Urothelium cell line (cell line): ENCODE measurements at places on chromosomes 4 and X.

GRCh38 chr4:86452924-86453531 is 93.2 kb upstream of the MAPK10 start:
- DNase-seq: no peak

DNA sequence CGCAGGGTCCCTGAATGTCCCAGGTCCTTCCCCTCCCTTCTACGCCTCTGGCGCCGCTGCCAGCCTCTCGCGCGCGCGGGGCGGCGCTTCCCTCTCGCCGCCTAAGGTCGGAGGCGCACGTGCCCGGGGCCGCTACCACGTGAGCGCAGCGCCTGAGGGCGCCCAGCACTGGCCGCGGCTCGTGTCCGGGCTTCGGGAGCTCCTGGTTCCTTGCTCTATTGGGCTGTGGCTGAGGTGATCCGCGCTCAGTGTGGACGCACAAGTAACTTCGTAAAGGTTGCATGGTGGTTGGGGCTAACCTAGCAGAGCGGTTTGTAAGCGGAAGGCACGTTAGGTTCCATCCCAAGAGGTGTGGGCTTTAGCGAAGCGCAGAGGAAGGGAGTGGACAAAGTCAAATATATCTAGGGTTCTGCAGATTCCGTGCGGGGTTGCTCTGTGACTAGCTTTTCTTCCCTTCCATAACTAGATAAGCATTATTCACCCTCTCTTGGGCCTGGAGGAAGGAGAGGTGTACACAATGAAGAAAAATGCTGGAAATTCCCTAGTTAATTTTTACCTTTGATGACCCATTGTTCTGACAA is 1.8 kb downstream of the TLL1 start:
- no peak for DNase-seq

DNA sequence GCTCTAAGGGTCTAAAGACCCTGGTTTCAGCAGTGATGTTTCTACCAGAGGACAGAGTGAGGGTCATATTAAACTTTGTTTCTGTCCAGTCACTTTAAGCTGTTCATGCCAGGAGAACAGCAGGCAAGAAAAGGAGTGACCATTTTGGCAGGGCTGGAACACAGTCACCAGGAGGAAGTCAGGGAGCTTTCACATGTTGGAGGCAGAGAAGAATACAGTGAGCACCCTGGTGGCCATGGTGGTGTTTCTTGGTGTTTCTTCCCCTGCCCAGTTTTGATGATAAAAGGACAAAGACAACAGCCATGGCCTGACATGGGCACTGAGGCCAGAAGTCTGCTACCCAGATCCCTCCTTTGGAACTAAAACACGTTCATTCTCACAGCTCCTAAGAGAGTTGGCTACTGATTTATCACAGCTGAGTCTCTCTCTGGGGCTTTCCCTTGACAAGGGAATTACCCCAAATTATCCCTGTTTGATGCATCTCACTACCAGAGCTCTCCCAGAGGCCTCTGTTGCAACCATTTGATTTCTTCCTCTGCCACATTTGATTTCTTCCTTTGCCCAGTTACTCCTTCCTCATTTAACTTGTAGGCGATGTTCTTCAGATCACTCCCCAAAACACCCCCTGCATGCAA is 106.4 kb upstream of the NWD2 start:
- DNase-seq: no peak

GRCh38 chr4:94976371-94977011 is 218.7 kb downstream of the BMPR1B start:
- DNase-seq: peak; percentile 33

DNA sequence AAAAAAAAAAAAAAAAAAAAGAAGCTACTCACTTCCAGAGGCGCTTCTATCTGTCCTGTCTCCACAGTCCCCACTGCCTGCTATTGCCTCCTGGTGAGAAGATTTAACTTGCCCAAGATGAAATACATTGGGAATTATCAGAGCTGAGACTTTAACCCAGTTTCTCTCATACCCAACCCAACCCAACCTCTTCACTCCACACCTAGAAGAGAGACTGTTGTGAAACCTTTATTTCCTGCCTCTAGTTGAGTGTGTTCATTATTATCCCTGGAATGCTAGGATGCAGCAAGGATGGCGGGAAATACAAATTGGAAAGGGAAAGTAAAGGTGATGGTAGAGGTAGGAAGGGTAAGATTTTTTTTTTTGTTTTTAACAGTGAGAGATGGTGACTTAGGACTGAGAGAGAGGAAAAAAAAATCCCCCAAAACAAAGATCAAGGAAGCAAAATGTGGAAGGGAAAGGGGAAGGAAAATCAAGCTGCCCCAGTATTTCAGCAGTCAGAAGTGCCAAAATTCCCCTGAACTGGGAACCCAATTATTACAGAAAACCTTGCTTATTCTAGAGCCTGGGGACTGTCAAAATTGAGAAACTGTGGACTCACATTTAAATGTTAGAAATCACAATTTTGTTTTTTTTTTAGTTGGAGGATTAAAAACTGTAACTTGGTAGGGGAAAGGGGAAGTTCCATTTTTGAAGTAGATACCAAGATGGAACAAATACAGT is 253.0 kb downstream of the PTTG2 start:
- no peak for DNase-seq

DNA sequence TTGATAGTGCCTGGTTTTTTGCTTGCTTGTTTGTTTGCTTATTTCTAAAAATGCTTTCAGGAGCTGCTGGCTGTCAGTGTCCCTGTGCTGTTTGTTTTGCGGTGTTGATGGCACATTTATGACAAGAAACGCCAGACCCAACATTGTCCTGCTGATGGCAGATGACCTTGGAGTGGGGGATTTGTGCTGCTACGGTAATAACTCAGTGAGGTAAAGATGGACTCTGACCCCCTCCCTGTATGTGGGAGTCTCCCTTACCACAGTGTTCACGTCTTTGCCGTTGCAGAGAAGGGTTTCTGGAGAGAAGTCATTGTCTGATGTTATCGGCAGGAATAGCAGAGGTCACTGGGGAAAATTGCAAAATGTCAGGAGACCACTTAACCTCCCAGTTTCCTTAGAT is at the start of gene ARSH:
Gene ARSH (plus strand): TSS at position 52 of the 400 bp plus-strand sequence. CDS start 67 bp downstream, at position 119.
- no peak for DNase-seq

- DNase-seq: peak; percentile 6
Measured at GRCh38 chrX:30713061-30713525, 59.9 kb downstream of the GK start.

GRCh38 chr4:174152717-174153466 is 130.6 kb downstream of the FBXO8 start:
- no peak for DNase-seq

- DNase-seq: no peak
Measured at GRCh38 chrX:110665223-110666002, 130.2 kb downstream of the CHRDL1 start.

DNA sequence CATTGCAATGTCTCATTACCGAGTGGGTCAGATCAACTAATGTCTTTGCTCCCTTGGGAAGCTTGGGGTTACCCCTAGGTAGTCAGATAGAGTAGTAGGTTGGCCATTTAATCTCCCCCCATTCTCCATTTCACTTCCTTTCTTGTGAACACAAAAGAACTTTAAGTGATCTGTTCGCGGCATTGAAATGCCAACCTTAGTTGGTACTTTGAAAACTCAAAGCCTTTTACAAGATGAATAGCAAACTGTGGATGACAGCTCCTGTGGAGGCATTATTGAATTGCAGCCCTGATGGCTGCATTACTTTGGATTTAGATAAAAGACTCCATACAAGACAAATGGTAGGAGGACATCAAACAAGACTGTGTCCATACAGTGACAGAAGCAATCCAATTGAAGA is 469.1 kb downstream of the GBA3 start:
- DNase-seq: no peak

- DNase-seq: no peak
Measured at GRCh38 chrX:48997455-48997854, 4.6 kb downstream of the GRIPAP1 start.

DNA sequence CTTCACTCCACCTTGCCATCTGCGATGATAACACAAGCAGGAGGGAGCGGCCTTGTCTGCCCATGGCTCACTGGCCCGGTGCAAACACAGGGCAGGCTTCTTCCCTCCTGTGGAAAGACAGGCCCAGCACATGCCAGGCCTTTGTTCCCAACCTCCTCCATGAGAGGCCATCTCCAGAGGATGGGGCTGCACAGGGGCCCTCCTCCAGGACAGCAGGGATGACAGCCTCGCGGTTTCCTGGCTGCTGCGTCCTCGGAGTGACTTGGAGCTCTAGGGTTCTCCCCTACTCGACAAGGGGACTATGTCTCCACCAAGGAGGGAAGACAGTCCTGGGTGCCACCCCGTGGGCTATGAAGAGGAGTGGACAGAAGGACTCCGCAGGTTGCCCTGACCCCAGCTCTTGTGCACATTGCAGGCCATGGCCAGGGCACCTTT is 21.8 kb downstream of the RNF212 start:
- DNase-seq: no peak

- no peak for DNase-seq
Measured at GRCh38 chrX:119121341-119121740, 6.3 kb downstream of the KIAA1210 start.

GRCh38 chr4:56307423-56307822 is 79.9 kb downstream of the AASDH start:
- DNase-seq: no peak

DNA sequence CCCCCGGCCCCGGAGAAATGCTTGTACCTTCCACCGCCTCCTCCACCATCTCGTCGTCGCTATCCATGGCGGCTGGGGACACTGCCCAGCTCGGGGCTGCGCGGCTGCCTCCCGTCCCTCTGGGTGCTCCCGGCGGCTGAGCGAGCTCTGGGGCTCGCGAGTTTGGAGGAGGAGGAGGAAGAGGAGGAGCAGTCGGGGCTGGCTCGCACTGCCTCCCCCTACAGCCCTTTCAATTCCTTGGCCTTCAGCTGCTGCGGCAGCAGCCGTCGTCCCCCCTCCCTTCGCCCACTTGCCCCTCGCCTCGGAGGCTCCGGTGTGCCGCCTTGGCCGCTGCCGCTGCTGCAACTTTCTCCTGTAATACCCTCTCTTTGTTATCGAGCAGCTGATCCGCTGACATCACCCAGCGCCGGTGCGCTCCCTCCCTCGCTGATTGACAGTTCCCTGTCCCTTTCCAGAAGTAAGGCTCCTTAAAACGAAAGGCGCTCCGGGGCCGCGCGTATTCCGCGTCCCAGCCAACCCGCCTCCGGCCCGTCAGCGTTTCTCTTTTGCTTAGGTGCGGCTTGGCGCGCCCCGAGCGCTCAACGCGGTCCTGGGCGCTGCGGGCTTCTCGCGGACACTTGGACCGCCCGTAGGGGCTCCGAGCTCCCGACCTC is at the start of gene SETD7:
Gene SETD7 (minus strand): TSS at position 149 of the 653 bp plus-strand sequence. CDS start 82 bp downstream, at position 67.
- peak; percentile 84 for DNase-seq

DNA sequence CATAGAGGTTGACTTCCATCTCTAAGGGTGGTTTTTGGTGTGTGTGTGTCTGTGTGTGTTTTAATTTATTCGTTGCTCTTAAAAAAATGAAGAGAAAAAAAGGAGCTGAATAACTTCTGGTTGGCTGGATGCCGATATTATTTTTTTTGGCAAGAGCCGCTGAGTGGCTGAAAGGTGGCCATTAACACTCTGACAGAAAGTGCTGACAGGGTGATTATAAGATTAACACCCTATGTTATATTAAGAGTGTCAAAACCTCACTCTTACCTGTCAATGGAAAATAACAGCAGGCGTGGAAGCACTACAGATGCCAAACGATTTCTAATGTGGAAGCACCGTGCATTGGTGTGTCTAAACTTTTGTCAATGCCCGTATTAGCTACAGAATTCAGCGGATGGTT is 622.5 kb downstream of the ANKRD50 start:
- DNase-seq: no peak

- peak; percentile 60 for DNase-seq
Measured at GRCh38 chr4:52588097-52588496, 71.0 kb downstream of the USP46 start.

- DNase-seq: no peak
Measured at GRCh38 chr4:139589336-139590018, 33.5 kb upstream of the SETD7 start.

DNA sequence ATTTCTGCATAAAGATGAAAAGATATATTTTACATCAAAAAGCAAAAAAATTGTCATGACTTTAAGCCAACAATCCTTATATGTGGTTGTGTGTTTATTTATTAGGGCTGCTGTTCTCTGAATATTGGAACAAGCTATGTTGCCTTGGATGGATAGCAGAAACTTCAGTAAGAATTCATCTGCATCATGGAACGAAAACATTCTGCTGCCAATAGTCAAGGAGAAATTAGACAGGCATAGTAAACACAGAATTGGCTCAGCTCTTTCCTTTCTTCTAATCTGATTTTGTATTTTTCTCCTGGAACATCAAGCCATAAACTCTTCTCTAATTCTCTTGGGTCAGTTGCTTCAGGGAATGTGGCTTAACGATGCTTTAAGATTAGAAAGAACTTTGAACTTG is 1257.0 kb downstream of the NLGN4X start:
- no peak for DNase-seq

- no peak for DNase-seq
Measured at GRCh38 chr4:34932591-34932990, 1311.7 kb downstream of the ARAP2 start.

GRCh38 chr4:174156239-174156826 is 127.1 kb downstream of the FBXO8 start:
- DNase-seq: peak; percentile 21

- DNase-seq: no peak
Measured at GRCh38 chrX:53073115-53073586, 9.0 kb upstream of the TSPYL2 start.

DNA sequence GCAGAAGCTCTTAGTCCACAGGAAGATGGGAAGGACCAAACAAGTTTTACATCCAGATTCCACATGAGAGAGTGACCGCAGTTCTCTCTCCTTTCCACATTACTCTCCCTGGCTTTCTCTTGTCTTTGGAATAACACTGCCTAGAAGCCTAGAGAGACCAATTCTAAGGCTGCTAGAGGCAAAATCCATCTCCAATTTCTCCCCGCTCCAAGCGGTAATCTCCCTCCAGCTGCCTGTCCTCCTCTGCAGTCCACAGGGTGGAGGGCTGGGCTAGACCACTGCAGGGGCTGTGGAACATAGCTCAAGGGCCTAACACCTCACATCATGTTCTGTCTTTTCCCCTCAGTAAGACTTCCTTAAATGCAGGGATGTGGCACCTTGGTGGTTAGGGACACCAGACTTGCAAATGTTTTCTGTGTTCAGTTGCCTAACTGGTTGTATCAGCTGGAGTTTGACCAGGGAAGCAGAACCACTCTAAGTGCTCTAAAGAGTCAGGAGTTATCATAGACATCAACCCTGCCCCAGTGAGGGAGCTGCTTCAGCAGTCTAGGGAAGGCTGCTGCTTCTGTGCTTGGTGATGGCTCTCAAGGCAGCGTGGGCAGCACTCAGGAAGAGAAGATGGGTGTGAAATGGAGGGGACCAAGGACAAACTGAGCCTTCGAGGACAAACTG is 423.1 kb downstream of the BCOR start:
- DNase-seq: no peak

GRCh38 chrX:3262901-3263300 is 83.6 kb downstream of the MXRA5 start:
- peak; percentile 36 for DNase-seq

GRCh38 chrX:103722505-103722904 is 11.8 kb downstream of the TMEM31 start:
- no peak for DNase-seq

DNA sequence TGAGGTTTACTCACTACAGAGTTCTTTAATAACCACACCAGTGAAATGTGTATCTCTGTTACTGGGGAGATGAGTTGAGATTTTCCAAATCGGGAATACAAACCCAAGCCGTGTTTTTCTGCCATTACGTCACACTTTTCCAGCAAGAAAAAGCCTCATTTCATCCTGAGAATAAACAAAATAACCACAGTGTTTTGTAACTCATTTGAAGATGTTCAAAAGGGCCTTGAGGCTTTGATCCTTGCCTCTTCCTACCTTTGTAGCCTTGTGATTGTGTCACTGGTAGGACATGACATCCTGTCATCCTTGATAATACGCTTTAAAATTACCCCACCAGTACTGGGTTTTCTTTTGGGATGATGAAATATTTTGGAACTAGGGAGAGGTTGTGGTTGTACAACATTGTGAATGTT is 2.9 kb downstream of the USP11 start:
- DNase-seq: no peak
